LoVo (cell line): ENCODE measurements at places on chromosomes 5 and 9.
A peak's percentile ranks its signal among the peaks of the same experiment; 100 is the strongest.

DNA sequence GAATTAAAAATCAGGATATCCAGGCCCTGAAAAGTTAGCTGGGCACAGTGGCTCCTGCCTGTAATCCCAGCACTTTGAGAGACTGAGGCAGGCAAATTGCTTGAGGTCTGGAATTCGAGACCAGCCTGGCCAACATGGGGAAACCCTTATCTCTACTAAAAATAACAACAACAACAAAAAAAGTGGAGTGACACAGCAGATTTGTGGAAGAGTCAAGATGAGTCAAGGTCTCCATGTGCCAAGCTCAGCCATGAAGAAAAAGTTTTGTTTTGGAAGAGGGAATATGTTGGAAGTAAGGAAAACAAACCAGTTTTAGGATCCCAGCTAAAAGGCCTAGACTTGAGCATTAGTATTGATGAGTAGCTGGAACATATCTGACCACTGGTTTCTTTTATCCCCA, 14.7 kb downstream of the LRRC70 start:
- DNase-seq: no peak

GRCh38 chr9:131348631-131349521, 45.0 kb upstream of the PRRC2B start:
- DNase-seq: no peak

- no peak for DNase-seq
These were observed 488.2 kb downstream of the TLE4 start for GRCh38 chr9:80059979-80060378.

DNA sequence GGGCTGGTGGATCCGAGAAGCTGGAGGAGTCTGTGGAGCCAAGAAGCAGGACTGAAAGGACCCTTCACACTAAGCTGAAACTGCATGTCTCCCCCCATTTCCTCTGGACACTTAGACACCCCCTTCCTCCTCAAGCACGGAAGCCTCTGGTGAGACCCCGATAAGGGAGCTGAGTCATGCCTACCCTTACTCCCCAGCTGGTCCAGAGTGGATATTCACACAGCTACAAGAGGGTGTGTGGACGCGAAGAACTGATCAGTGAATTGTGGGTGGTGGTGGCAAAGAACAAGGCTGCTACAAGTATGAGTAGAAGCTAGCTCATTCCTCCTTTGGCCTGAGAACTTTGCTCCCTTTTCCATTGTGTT, 4.3 kb downstream of the TLN1 start:
- DNase-seq: no peak

DNA sequence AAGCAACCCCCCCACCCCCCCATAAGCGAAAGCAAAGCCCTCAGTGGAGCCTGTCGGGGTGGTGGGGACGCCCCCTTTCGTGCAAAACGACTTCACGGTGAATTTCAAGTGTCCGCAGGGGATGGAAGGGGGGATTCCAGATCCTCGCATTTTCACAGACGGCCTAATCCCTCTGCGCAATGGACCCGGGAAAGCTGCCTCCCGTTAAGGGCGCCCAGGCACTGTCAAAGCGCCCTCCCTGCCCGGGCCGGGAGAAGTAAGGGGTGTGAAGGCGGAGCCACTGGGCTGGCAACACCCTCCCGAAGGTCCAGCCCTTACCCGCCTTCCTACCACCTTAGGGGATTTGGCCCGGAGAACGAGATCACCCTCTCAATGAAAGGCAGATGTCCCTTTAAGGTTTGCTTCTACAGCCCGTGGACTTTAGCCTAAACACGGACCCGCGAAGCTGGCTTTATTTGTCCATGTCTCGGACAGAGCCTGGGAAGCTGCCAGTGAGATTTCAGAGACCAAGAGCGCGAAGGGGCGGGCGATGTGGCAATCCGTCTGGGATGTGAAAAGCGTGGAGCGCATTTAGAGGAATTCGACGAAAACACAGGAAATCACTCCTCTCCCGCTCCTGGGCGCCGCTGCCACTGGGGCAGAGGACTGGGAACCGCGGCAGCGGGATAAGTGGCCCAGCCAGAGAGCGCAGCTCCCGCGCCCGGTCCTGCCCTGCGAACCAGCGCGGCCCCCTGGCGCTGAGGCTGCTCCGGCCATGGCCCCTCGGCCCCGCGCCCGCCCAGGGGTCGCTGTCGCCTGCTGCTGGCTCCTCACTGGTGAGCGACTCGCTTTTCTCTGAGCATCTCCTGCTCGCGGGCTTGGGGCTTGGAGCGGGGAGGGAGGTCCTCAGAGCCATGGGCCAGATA, at the start of the genes ITGA1 and PELO:
Gene ITGA1, plus strand, starts transcription at position 317 of the 905 bp plus-strand sequence. Its CDS starts 438 bp downstream, at position 755.
Gene PELO, plus strand, starts transcription at position 317 of the 905 bp plus-strand sequence. CDS start 12,479 bp downstream, outside the sequence.
- DNase-seq: peak; percentile 83

GRCh38 chr9:131010482-131011273, 1.7 kb downstream of the LAMC3 start:
- no peak for DNase-seq

GRCh38 chr5:41527201-41527779, 16.9 kb upstream of the PLCXD3 start:
- DNase-seq: no peak

- no peak for DNase-seq
These were observed 78.8 kb downstream of the PDE6A start for GRCh38 chr5:149865746-149866145.

DNA sequence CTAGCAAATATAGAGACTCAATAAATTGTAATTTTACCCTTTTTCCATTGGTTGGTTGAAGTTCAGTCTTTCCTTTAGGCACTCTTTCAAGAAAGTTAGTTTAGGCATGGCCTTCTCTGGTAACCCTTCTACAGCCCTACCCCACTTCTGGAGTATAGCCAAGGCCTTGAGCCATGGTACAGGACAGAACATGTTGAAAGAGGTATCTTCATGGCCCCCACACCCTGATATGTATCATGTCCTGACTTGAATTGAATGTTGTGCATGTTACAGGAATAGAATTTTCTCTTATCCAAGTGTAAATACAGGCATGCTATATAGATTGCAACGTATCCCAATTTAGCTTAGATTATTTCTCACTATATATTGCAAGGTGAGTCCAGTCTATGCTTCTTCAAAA, 175.6 kb downstream of the CD180 start:
- no peak for DNase-seq

- DNase-seq: no peak
These were observed 228.2 kb upstream of the GRIN3A start for GRCh38 chr9:101966691-101967090.

DNA sequence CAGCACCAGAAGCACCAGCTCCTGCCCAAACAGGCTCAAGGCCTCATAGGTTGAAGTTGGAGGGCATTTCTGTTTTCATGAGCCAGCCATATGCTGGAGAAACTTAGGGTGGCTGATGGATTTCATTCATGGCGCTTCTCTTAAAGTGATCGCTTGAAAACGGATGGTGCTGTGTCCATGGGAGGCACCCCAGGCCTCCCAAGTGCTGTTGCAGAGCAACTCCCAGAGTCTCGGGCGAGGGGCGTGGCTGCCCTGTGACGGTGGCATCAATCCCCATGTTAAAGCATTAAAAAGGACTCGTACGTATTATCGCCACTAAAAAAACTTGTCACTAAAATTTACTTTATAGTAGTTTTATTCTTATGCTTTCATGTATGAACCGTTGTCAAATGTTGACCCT, 128.3 kb downstream of the MRPL36 start:
- DNase-seq: no peak

- no peak for DNase-seq
These were observed 27.5 kb downstream of the B4GALT1 start for GRCh38 chr9:33139421-33140228.

DNA sequence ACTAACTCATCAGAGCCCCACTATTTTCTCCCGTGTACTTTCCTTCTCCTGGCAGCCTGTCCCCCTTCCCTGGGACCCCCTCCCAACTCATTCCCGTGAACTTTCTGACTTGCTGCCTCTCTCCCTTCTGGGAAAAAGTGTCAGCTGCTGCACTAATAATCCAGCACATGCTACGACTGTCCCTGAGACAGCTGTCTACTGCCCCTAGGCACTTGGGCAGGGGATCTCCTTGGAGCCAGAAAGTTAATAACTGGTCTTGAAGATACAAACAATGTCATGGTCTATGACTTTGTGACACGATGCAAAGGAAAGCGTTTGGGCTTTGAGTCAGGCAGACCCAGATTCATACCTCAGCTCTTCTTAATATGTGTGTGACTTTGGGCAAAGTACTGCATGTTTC, 10.1 kb upstream of the RNF183 start:
- no peak for DNase-seq

DNA sequence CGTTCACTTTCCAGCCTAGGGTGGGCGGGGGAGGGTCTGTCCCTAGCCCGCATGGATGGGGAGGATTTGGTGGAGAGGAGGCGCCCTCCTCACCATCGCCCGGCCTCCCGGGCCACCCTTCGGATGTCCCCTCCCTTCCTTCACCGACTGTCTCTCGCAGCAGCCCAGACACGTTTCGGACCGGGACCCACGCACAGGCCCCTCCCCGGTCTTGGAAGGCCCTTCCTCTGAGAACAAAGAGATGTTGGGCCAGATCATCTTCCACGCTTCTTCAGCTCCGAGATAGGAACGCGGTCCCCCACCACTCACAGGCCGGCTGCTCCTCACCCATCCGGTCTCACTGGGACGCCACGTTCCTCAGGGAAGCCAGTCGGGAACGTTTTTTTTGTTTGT, 640 bp upstream of the DPM2 start:
- no peak for DNase-seq

GRCh38 chr9:123948286-123948685, 18.4 kb upstream of the DENND1A start:
- DNase-seq: no peak

GRCh38 chr9:27117489-27118135, 8.6 kb downstream of the TEK start:
- DNase-seq: peak; percentile 8

GRCh38 chr5:32309761-32310160, 3.0 kb downstream of the MTMR12 start:
- DNase-seq: no peak

- DNase-seq: peak; percentile 63
These were observed 42.6 kb downstream of the MLLT3 start for GRCh38 chr9:20579524-20580314.

DNA sequence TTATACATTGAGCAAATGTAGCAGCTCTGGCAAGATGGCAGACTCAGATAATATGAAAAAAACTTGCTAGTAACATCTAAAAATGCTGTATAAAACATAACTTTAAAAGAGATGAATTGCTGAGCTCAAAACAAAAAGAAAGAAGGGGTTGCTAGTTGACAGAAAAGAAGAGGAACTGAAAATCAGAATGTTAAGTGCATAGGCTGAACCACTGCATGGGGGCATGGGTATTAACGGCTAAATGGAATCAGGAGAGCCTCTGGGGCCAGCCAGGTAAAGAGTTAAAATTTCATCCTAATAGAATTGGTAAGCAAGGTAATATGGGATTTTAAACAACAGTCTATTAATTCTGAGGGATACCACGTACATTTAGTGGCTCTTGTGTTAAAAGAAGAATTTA, 146.8 kb downstream of the SMC2 start:
- no peak for DNase-seq

DNA sequence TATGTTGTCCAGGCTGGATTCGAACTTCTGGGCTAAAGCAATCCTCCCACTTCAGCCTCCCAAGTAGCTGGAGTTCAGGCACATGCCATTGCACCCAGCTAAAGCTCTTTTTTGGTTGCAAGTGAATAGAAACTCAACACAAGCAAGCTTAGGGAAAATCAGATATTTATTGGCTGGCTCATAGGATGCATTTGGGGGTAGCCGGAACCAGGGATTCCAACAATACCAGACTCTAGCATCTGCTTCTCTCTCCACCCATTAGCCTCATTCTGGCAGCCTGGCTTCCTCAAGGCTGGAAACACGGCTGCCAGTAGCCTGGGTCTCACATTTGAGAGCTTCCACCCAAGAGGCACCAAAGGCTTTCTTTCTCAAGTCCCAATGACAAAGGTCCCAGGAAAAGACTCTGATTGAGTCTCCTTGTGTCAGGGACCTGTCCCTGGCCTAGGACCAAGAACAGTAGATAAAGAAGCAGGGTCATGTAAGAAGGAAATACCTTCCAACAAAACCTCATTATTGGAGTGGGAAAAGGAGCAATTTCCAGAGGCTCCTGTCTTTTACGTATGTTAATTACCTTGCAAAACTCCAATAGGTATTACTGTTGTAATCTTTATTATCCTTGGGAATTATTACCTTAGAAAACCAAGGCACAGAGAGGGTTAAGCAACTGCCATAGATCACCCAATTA, 23.0 kb upstream of the B4GALT1 start:
- no peak for DNase-seq

GRCh38 chr5:172490514-172491461, 36.5 kb upstream of the SH3PXD2B start:
- DNase-seq: no peak

GRCh38 chr9:135521608-135522095, 412 bp downstream of the LCN1 start:
- no peak for DNase-seq

DNA sequence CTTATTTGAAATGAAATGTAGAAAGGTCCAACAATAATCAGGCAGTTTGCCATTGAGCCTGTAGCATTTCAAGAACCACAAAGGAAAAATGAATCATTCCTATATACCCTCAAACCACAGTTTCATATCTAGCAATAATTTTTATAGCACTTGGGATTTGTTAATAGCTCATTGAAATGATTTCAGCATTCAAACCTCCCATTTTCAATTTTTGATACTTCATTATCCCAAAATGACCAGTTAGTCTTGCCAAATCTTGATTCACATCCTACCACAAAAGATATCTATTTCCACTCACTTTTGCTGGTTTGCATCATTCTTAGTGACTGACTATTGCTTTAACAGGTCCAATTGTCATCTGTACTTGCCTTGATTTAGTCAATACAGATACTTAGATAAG, 790.1 kb downstream of the TLE1 start:
- no peak for DNase-seq

DNA sequence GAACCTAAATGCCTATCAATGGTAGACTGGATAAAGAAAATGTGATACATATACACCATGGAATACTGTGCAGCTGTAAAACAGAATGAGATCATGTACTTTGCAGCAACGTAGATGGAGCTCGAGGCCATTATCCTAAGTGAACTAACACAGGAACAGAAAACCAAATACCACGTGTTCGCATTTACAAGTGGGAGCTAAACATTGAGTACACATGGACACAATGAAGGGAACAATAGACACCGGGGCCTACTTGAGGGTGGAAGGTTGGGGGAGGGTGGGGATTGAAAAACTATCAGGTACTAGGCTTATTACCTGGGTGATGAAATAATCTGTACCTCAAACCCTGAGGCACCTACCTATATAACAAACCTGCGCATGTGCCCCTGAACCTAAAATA, 22.4 kb upstream of the DEPDC1B start:
- DNase-seq: no peak

GRCh38 chr9:21565155-21565554, 83.0 kb upstream of the IFNE start:
- no peak for DNase-seq

DNA sequence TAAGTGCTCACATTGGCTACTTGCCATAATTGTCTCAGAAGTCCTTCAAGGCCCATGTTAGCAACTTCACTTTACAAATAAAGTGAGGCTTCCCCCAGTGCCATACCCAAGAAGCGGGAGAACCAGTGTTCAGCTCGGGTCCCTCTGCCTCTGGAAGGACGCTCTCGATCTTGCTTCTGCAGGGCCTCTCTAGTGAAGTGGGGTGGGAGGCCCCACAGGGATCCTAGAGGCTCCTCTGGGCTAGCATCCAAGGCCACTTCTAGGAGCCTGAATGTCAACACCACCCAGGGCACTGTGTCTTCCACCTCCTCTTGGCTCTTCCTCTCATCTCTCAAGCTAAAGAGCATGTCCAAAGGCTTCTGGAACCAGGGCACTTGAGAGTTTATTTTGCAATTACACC, 282.5 kb downstream of the GADD45G start:
- DNase-seq: no peak
